Stimulated activated CD4-positive, alpha-beta T cell treated with anti-CD3 and anti-CD28 coated beads, Interleukin-1b, Interleukin-23, amount 100 ng/mL, for 48 hours (primary cell): ENCODE measurements at places on chromosomes 5 and 9.

GRCh38 chr5:37663538-37663937 lies 176.3 kb downstream of the GDNF start:
- no peak for DNase-seq

- DNase-seq, result no peak
These were observed 77.4 kb downstream of the SEC61B start for GRCh38 chr9:99299211-99300102.

DNA sequence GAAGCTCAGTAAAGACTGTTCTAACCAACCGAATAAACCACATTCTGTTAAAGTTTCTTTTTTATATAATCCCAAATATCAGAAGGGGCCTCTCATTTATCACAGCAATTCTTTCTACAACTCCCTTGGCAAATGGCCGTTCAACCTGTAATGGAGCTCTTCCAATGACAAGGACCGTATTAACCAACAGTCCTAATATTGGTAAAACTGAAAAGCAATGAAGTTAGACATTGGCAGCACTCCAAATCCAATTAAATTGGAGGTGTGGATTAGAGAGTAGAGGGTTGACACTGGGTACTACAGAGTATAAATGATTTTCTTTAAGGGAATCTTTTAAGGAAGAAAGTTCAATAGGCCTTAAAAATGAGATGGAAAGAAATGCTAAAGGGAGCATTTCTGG lies 842 bp downstream of the TMED7 start:
- no peak for DNase-seq

GRCh38 chr9:89048616-89049015 lies 57.3 kb downstream of the S1PR3 start:
- no peak for DNase-seq

DNA sequence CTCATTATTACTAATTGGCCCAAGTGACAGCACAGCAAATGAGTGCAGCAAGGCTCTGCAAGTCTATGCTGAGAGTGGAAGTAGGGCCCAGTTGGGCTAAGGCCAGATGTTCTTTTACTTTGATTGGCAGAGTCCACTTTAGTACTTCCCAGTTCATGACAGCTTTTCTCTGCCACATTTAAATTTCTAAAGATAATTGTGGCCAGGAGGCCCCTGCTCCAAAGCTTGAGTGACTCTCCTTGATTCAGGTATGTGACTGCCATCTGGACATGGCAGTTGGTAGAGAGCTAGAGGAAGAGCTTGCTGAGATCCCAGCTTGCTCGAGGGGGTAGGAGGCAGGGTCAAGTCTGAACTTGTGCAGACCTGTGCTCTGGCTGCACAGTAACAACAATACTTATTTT lies 154.1 kb downstream of the CARTPT start:
- no peak for DNase-seq

GRCh38 chr5:151617841-151618710 lies 26.9 kb upstream of the FAT2 start:
- no peak for DNase-seq

- no peak for DNase-seq
These were observed 43.5 kb upstream of the SRFBP1 start for GRCh38 chr5:121918238-121918637.

GRCh38 chr5:108467563-108467962 lies 85.7 kb upstream of the FBXL17 start:
- no peak for DNase-seq

DNA sequence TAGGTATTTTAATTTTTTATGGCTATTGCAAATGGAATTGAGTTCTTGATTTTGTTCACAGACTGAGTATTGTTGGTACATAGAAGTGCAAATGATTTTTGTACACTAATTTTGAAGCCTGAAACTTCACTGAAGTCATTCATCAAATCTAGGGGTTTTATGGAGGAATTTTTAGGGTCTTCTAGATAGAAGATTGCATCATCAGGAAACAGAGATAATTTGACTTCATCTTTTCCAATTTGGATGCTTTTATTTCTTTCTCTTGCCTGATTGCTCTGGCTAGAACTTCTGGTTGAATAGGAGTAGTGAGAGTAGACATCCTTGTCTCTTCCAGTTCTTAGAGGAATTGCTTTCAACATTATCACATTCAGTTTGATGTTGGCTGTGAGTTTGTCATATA lies 58.2 kb upstream of the SNCAIP start:
- no peak for DNase-seq
